ENCODE measurements at places on chromosomes 7 and 10.

DNA sequence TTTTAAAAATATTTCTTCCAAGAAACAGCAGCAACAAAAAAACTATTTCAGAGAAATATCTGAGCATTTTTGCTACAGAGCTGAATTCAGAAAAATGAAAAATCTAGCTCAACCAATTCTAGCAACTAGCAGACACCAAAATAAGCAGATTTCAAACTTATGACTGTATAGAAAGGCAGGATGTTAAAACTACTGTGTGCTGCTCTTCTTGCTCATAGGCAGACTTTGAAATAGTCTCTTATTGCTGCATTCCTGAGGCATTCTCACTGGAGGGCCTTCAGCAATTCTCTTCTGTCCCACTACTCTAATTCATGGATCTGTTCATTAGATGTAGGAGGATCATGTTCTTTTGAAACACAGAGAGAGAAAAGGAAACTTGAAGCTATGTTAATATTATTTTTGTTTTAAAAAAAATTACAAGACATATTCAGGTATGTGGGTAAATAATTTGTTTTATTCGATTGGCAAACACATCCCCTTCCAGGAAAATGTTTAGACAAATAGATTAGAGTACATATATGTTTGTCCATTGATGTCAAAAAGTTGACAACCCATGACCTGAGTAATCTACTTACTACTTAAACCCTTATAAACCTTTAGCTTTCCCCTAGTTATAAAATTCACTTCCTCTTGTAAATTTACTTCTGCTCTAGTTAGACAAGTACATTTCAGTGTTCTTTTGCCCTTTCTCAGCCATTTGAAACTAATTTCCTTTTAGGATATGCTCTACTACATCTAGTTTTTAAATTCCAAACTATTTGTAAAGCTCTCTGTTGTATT, 428.2 kb upstream of the POT1 start:
- DNase-seq = no peak

DNA sequence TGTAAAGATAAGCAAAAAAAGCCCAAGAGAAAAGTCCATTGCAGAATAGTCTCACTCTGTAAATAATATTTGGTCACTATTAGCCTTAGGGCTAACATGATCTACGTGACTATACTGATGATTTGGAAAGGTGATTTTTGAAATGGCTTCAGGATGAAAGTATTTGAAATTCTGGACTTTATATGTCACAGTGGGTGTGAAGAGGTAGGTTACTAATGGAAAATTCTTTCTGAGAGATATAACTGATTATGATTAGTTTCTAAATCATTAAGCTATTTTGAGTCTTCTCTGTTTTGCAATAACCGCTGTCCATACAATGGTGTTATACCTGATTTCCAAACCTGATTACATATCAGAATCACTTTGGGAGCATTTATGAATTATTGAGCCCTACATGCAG, 20.1 kb upstream of the HBP1 start:
- DNase-seq = no peak

DNA sequence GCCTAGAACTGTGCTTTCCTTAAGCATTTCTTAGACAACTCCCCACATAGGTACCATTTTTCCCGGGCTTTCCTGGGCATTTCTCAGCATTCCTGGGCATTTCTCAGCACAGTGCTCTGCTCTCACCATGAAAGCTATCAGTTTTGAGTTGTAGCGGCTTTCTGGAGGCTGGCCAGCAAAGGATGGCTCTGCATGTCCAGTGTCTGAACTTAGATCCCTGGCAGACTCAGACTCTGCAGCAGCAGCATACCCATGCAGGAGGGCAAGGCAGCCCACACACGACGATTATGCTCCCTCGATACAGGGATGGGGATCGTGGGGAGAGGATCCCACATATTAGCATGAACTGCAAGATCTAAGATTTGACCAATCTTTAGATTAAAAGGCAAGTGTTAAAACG, 248.9 kb upstream of the MKI67 start:
- DNase-seq = no peak

DNA sequence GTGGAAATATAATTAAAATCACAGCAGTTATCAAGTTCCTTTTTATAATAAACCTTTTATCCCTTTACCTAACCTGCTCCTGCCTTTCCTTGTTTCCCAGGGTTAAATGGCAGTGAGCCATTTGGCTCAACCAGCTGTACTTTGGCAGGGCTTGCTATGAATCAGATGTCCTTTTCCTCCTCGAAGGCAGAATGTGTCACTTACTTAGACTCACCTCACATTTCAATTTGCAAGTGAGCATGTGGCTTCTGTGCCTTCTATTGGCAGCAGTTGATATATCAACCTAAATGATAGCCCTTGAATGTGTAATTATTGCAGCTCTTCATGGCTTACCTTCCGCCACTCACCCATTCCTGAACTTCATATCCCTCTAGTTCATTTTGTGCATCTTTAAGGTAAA, 301.7 kb downstream of the CSTF2T start:
- no peak for DNase-seq

DNA sequence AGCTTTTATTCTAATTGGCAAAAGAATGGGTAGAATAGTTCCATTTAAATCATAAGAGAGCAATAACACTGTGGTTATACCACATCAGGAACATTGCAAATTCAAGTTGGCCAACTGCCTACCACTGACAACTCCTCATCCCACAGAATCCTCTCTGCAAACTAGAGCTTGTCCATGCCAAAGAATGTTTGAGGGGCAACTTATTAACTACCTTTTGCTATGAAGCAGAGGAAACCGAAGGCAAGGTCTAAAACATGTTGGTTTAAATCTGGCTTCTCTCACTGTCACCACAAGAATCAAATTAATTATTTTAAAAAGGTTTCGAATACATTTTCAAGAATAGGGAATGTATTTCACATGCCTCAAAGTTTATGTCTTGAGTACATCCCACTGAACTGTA, 36.0 kb downstream of the RHOBTB1 start:
- no peak for DNase-seq

DNA sequence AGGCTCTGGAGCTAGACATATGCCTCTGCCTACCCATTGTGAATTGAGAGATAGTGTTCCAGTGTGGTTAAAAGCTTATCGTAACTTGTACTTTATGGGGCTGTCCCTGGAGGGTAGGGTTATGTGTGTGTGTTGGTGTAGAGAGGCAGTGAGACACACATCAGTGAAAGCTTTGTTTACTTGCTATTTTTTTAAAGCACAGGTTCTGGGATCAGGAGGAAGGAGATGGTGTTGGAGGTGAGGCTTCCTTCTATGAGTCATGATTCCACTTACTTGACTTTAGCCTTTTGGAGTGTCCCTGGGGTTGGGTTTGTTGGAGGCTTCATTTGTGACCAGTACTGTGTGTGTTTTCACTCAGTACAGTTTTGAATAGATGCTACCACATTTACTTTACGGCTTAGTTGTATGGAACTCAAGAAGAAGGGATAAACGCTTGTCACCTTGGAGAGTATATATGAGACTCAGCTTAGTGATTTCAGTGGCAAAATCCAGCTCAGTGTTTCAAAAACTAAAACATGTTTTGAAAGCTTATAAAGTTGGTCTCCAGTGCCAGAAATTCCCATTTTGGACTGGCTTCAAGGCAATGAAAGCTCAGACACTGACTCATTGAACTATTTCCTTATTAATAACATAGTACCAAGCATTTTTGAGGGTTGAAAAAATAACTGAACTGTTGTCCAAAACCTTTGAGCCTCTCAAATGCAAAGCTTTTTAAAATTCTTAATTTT, 106.2 kb downstream of the PLXDC2 start:
- no peak for DNase-seq

Measured in NCI-H524 (cell line).